ENCODE measurements at places on chromosomes 4 and X.
A peak's percentile ranks its signal among the peaks of the same experiment; 100 is the strongest.

- DNase-seq, result no peak
These were observed 86.8 kb downstream of the GATB start for GRCh38 chr4:151673908-151674520.

GRCh38 chr4:108714880-108715279 is 48.0 kb downstream of the ETNPPL start:
- DNase-seq, result no peak

- DNase-seq, result no peak
These were observed 17.9 kb downstream of the COQ2 start for GRCh38 chr4:83266689-83267088.

DNA sequence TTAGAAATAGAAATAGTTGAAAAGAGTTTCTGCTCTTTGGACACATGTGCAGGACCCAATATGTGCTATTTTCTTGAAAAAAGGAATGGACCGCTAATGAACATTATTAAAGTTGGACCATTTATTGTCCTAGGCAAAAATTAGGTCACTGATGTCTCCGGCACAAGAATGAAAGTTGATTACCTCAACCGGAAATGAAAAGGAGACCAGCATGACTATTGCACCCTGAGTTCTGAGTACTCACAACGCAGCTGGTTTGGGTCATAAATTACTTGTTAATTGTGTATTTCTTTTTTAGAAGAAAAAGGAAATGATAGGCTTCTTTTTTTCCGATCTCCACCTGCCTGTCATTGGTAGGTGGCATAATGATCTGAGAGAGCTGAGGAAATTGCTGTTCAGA is 232.7 kb downstream of the ARHGAP24 start:
- no peak for DNase-seq

GRCh38 chrX:116277351-116278225 is 107.0 kb downstream of the AGTR2 start:
- DNase-seq, result no peak

DNA sequence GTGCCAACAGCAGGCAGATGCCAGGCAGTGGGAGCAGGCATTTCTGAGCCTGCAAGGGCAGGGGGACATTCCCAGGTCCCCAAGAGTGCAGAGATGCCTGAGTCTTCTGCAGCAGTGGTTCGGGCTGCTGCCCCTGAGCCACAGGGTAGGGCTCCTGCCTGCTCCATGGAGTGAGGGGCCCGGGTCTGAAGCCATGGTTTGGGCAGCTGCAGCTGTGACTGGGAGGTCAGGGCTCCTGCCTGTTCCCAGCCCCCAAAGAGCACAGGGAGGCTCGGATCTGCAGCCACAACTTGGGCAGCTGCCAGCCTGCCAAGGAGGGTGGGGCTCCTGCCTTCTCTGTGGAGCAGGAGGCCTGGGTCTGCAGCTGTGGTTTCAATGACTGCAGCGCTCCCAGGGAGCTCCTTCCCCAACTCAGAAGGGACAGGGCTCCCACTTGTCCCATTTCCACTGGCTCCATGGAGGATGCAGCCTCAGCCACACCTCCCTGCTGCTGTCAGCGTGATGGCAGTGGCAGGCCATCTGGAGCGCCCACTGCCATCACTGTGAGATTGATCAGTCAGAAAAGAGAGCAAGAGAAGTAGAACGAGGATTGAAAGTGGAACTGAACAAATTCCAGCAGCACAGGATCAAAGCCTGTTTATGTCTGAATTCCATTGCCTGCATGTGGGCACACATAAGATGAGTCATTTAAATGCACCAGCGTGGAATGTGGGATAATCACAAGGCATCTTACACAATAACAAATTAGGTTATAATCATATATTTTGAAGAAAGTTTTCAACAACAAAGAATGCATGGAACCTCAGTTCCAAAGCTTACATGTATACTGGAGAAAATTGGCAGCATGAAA is 93.1 kb upstream of the CXorf51A start:
- no peak for DNase-seq

GRCh38 chr4:151198748-151199147 is 78.2 kb upstream of the PRSS48 start:
- DNase-seq, result no peak

GRCh38 chr4:140944572-140944971 is 188.4 kb upstream of the TBC1D9 start:
- DNase-seq, result no peak

GRCh38 chr4:123674762-123675465 is 278.3 kb downstream of the SPRY1 start:
- no peak for DNase-seq

DNA sequence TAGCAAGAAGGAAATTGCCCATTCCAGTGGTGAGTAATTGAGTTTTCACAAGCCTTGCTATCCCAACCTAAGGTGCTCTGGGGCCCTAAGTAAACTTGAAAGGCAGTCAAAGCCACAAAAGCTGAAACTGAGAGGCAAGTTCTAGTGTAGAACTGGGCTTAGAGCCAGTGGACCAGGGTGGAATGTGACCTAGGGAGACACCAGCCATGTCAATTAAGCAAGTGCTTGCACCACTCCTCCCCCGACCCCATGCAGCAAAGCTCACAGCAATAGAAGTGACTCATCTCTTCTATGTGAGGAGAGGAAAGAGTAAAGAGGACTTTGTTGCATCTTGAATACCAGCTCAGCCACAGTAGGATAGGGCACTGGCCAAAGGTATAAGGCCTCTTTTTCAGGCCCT is 486.1 kb upstream of the POU3F4 start:
- DNase-seq, result no peak

DNA sequence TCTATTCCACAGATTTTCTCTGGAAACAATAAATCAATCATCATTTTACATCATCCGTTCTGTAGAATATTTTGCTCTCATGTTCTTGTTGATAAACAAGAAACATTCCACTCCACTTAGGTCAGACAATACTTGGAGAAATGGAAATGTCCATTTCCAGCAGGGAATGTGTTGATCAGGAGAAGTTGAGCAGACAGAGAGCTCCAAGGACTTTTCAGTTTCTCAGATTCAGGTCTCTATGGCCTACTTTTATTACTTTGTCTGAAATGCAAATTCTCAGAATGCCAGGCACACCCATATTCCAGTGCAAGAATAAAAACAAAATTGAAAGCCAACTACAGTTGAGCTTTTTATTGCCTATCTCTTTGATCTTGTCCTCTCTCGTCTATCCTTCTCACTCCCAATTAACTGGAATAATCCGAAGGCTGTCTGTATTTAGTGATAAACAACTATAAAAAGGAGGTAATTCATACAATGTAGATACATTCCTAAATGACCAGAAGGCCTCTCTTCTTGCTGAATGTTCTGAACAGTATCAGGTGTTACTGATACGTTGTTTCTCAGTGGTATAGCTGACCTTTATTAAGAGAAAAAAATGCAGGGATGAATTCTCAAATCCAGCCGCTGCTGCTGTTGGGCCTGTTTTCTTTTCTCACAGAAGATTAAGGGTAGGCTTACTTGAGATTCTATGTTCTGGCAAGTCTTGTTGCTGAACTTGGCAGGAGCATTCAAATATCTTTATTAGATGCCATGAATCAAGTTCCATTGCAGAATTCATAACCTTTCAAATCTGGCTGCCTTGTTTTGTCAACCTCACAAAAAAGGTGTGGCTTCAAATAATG is 72.1 kb downstream of the HPGD start:
- DNase-seq, result no peak

DNA sequence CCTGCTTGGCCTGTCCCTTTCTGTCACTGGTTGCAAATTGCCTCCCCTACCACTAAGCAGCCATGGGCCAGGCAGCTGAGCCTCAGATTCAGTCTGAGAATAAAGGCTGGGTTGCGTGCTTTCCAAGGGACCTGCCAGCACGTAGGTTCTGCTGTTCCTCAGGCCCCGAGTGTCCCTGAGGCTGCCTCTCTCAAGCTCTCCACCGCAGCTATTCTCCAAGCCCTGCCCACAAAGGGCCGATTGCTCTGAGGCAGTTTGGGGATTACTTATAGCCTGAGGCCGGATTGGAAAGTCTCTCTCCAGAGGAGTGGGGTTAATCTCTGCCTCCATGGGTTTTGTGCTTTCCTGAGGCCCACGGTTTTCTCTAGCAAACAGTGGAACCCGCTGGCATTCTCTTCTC is 590.7 kb downstream of the BCOR start:
- no peak for DNase-seq

- no peak for DNase-seq
These were observed 177.4 kb downstream of the SH3KBP1 start for GRCh38 chrX:19709812-19710518.

DNA sequence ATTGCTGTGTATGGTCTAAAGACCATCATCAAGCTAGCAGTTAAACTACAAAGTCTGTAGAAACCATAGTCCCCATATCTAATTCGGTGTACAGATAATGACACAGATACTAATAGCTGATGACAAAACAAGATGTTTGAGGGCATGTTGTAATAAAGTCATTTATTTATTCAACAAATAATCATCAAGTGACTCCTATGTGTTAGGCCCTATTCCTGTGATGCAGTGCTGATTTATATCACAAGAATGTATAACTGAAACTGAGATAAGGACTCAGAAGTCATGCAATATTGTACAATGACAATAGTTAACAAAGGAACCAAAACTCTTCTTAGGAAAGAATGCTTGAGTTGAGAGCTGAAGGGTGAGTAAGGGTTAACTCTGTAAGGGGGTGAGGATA is 315.0 kb upstream of the NR3C2 start:
- no peak for DNase-seq

- no peak for DNase-seq
These were observed 76.7 kb downstream of the CLCN5 start for GRCh38 chrX:49999087-49999486.

DNA sequence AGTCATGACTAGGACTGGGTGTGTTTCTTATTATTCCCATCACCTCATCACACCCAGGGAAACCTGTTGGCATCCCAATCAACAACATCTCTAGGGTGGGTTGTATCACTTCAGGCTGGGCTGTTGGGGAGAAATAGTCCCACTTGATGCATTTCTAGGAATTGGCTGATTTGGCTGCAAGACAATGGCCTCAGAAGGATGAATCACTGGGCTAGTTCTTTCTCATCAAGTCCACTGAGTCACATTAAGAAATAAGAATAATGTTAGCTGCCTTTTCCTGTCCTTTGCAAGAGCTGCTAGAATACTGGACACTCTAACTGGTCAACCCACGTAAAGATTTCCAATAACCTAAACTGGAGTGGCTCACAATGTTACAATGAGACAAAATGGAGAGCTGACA is 104.2 kb downstream of the CHRDL1 start:
- DNase-seq, result no peak

GRCh38 chr4:170139764-170140163 is 50.0 kb upstream of the AADAT start:
- no peak for DNase-seq

- DNase-seq, result no peak
These were observed 374.9 kb upstream of the TECRL start for GRCh38 chr4:64784125-64784524.

GRCh38 chrX:114797494-114797893 is 213.6 kb downstream of the HTR2C start:
- DNase-seq, result no peak

GRCh38 chr4:95979961-95980876 is 140.3 kb downstream of the PDHA2 start:
- no peak for DNase-seq

GRCh38 chrX:97636473-97637140 is 752.9 kb downstream of the RPA4 start:
- DNase-seq, result no peak

- no peak for DNase-seq
These were observed 41.0 kb upstream of the DMD start for GRCh38 chrX:33252306-33252825.

- no peak for DNase-seq
These were observed 14.8 kb downstream of the ADGRA3 start for GRCh38 chr4:22500831-22501714.

DNA sequence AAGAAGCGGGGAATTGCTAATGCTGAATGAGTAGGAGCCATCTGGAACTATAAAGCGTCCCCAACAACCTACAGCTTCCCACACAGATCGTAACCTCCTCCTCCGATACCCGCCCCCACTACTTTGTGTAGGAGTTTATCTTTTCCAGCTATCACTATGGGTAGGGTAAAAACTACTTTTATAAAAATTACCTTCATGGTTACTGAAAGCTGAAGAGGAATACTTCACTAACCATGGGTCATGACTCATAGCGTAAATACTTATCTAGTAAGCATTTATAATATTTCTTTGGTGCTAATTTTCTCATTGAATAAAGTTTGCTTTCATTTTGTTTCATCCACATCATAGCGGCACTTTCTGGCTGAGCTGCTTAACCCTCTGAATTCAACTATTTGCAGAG is 79.4 kb upstream of the TNIP3 start:
- no peak for DNase-seq

DNA sequence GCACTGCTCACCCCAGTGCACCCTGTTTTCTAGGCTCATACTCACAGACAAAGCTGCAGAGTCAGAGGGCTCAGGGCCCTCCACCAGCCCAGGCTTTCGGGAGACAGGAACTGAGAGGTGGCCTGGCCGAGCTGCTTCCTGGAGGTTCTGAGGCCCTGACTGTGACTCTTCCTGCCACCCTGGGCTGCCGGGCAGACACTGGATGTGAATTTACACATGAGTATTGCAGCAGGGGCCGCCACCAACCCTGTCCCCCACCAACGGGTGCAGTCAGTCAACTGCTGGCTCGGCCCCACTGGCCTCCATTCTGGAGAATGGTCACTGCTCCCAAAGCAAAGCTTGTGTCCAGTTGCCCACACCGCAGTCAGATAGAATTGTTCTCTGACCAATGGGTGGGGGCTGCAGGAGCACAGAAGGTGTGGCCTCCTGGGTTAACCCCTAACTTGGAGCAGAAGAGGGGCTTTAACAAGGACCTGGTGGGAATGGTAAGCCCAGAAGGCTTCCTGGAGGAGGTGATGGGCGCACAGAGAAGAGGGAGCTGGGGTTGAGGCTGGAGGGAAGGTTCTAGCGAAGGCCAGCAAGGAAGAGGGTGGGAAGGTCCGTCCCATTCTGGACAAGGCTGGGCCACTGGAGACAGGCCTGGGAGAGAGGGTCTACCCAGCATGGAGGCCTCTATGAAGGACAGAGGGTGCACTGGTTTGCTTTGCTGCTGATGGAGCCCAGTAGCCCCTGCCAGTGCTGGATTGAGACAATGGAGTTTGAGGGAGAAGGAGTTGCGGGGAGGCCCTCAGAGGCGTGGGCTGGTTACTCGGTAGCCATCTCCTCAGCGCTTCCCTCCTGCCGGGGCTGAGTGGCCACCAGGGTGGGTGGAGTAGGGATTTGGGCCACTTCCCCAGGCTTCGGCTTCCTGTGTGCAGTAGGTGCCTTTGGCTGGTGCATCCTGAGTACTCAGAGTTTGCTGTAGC is 135.3 kb downstream of the CPZ start:
- no peak for DNase-seq

- no peak for DNase-seq
These were observed 86.2 kb downstream of the ABLIM2 start for GRCh38 chr4:8072235-8072968.

- DNase-seq, result peak; percentile 25
These were observed 6.7 kb upstream of the PPID start for GRCh38 chr4:158729716-158730559.

Measured in progenitor cell of endocrine pancreas (in vitro differentiated cells).